Pulmonary artery endothelial cell (primary cell): ENCODE measurements at places on chromosomes 5 and 9. TPM values are rescaled to one million over a fixed set of nuclear protein-coding genes. Genes with fewer than 3 reads are reported as not detected.

PCDHGB2 gene
- 1.3 TPM in 2 replicates for total RNA-seq

SLIT3 gene
- total RNA-seq: 0.25 and 0.99 TPM in 2 replicates

IL4 gene
- total RNA-seq: not detected in 2 replicates

BTNL8 gene
- not detected in 2 replicates for total RNA-seq

STARD4 gene
- 79.3 and 113 TPM in 2 replicates for total RNA-seq

PCDHB9 gene
- 0.04 and 0.07 TPM in 2 replicates for total RNA-seq

TMED9 gene
- 188 and 231 TPM in 2 replicates for total RNA-seq

PTPN3 gene
- 0.39 and 1.1 TPM in 2 replicates for total RNA-seq

ZNG1A gene
- total RNA-seq: 27.8 and 32.5 TPM in 2 replicates

F12 gene
- 1.1 and 1.5 TPM in 2 replicates for total RNA-seq

PLPP6 gene
- total RNA-seq: 5.5 and 6.1 TPM in 2 replicates

GOLPH3 gene
- total RNA-seq: 63.4 and 67.5 TPM in 2 replicates

SKP2 gene
- 23.9 and 51.7 TPM in 2 replicates for total RNA-seq

PRRX2 gene
- total RNA-seq: not detected in 2 replicates

IFNA13 gene
- total RNA-seq: not detected in 2 replicates

SLC36A3 gene
- not detected in 2 replicates for total RNA-seq

QRFP gene
- not detected in 2 replicates for total RNA-seq

SMU1 gene
- total RNA-seq: 42.3 and 47.6 TPM in 2 replicates

TRIM36 gene
- total RNA-seq: 0.26 and 0.74 TPM in 2 replicates

ARL14EPL gene
- 0.13 and 0.39 TPM in 2 replicates for total RNA-seq

LCN15 gene
- total RNA-seq: not detected in 2 replicates

NIM1K gene
- 0.07 TPM in 1 of 2 replicates, not detected in the other for total RNA-seq

INSL4 gene
- not detected in 2 replicates for total RNA-seq

BASP1 gene
- 73.9 and 76.4 TPM in 2 replicates for total RNA-seq

RABGAP1 gene
- total RNA-seq: 27.5 and 37.0 TPM in 2 replicates

TSSK1B gene
- not detected in 2 replicates for total RNA-seq

GRXCR2 gene
- not detected in 2 replicates for total RNA-seq

IFNA21 gene
- total RNA-seq: not detected in 2 replicates

CATSPER3 gene
- 0.07 TPM in 1 of 2 replicates, not detected in the other for total RNA-seq

SHC3 gene
- total RNA-seq: 6.3 and 10.8 TPM in 2 replicates

TMC1 gene
- total RNA-seq: 0.46 and 0.99 TPM in 2 replicates

SPATA31A3 gene
- not detected in 2 replicates for total RNA-seq

GABRA1 gene
- not detected in 2 replicates for total RNA-seq

LCN2 gene
- not detected in 2 replicates for total RNA-seq

MBLAC2 gene
- total RNA-seq: 4.1 and 6.3 TPM in 2 replicates

PCDHA5 gene
- 0.04 and 0.07 TPM in 2 replicates for total RNA-seq

BARHL1 gene
- not detected in 2 replicates for total RNA-seq

RGS14 gene
- 3.4 and 7.3 TPM in 2 replicates for total RNA-seq

IGFBPL1 gene
- 0.11 and 0.33 TPM in 2 replicates for total RNA-seq

ZNF366 gene
- 0.39 and 0.46 TPM in 2 replicates for total RNA-seq

CNTFR gene
- total RNA-seq: not detected in 2 replicates

ASTN2 gene
- total RNA-seq: 2.1 and 2.5 TPM in 2 replicates

CBY3 gene
- 0.26 TPM in 1 of 2 replicates, not detected in the other for total RNA-seq

SELENOP gene
- 0.40 and 0.53 TPM in 2 replicates for total RNA-seq
